NCI-H187 treated with DMSO at 0.1 percent for 48 hours (cell line): ENCODE measurements at places on chromosomes 2 and 18.

DNA sequence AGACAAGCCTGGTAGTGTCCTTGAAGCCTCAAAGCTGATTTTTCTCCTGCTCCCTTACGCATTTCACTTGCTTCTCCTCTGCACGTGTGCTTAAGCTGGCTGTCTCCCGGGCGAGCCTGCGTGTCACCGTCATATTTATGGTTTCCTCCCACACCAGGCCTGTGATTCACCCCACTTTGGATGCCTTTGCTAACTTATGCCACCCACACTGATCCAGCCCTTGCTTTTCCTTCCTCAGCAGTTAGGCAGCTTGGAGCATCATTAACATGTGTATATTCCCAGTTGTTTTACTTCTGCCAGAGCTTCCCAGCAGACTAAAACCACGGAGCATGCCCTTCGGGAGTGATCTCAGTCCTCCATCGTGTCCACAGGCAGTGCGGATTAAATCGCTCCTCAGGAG, 2.2 kb downstream of the ST3GAL5 start:
- DNase-seq = no peak

DNA sequence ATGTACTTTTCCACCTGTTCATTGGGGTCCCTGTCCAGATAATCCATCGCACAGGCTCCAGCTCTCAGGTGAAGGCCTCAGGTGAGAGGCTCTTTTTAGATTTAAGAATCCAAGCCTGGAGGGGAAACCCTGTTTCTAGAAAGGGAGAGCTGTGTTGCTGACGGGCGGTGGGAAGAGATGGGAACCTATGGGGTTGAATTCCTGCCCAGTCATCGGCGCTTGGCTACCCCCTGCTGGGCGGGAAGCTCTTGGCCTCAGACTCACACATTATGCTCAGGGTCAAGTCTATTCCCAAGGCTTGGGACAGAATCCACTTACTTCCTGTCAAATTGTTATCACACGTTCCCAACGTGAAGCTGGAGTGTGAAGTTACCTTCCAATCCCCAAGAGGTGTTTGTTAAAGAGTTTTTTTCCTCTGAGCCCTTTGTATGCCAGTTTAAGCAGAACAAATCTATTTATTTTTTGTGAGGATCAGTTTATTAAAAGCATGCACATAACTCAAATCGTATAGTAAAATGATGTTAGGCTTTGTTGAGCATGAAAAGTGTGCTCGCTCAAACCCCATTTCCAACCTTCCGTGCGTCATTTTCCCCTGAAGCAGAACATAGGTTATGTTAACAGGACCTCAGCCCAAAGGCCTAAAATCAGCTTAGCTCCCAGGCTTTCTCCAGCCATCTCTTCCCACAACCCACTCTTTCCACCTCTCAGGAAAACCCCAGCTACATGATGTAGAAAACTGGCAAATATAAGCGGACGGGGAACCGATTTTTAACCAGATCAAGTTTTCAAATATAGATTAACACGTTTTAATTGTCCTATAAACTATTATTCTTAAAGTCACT, 181.7 kb upstream of the ETAA1 start:
- DNase-seq = no peak

GRCh38 chr2:119838179-119838578, 78.5 kb downstream of the PTPN4 start:
- no peak for DNase-seq

- no peak for DNase-seq
These were observed 11.5 kb upstream of the RNF144A start for GRCh38 chr2:6905668-6906067.

GRCh38 chr2:121825003-121825950, 69.8 kb downstream of the TSN start:
- no peak for DNase-seq
